ENCODE measurements at places on chromosomes 3 and 15.

DNA sequence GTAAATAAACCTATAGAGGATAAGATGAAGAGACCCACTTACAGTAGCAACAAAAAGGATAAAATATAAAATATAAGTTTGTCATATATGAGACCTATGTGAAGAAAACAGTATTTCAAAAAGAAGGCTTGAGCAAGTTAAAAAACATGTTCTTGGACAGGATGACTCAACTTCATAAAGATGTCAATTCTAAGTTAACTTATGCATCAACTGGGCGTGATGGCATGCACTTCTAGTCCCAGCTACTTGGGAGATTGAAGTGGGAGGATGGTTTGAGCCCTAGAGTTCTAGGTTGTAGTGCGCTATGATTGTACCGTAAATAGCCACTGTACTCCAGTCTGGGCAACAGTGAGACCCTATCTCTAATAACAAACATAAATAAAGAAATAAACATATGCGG lies 59.7 kb downstream of the PDCD6IP start:
- H3K4me1 ChIP-seq = peaks cover 8% of the 10 kb centered on the region
- no peak for DNase-seq
- no peaks in the 10 kb centered on the region for H3K27me3 ChIP-seq
- H3K27ac ChIP-seq = no peak overlapping the region
- H3K36me3 ChIP-seq = peaks cover 33% of the 10 kb centered on the region

GRCh38 chr3:7749931-7750695 lies 751.5 kb upstream of the LMCD1 start:
- DNase-seq = no peak
- no peak overlapping the region for H3K27ac ChIP-seq
- no peak overlapping the region for H3K4me3 ChIP-seq
- no peaks in the 10 kb centered on the region for H3K4me1 ChIP-seq

GRCh38 chr15:39327005-39327730 lies 253.7 kb upstream of the THBS1 start:
- H3K4me1 ChIP-seq = no peaks in the 10 kb centered on the region
- H3K27me3 ChIP-seq = peaks cover 5% of the 10 kb centered on the region
- no peak overlapping the region for H3K27ac ChIP-seq
- no peak overlapping the region for H3K4me3 ChIP-seq
- no peak for DNase-seq

DNA sequence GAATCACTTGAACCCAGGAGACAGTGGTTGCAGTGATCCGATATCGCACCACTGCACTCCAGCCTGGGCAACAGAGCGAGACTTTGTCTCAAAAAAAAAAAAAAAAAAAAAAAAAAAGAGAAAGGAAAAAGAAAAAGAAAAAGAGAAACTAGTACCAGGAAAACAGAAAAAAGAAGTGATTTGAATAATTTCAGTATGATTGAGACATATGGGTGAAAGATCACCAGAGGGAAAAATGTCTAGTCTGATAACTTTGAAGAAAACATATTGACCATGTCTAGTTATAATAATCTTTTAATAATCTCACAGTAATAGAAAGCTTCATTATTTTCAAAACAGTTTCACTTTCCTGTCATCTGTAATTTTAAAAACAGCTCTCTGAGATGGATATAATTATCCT lies 16.4 kb downstream of the TGFBR2 start:
- H3K4me3 ChIP-seq = peak overlapping the region; percentile 24
- DNase-seq = no peak
- peak overlapping the region; percentile 81 for H3K27ac ChIP-seq
- peaks cover 18% of the 10 kb centered on the region for H3K36me3 ChIP-seq

DNA sequence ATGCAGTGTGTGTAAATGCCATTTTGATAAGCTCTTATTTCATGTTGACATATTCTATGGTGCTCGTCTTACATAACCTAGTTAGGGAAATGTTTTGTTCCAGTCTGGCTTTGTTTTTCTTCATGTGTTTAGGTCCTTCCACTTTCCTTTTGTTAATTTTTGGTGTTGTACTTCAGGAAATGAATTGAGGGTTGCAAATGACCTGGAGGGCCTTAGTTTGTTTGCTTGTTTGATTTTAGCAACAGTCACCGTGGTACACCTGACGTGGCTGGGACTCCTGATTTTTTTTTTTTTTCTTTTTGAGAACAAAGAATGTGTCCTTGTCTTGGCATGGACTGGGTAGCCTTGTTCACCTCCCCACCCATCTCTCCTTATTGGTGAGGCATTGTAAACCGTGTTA lies 114.8 kb downstream of the IGF1R start:
- DNase-seq = no peak
- peaks cover 7% of the 10 kb centered on the region for H3K4me1 ChIP-seq
- no peak overlapping the region for H3K27ac ChIP-seq

- DNase-seq = no peak
- no peaks in the 10 kb centered on the region for H3K36me3 ChIP-seq
- no peaks in the 10 kb centered on the region for H3K4me1 ChIP-seq
Observed at GRCh38 chr3:169179722-169180121, 483.8 kb downstream of the MECOM start.

GRCh38 chr3:123732447-123732846 lies 147.6 kb upstream of the HACD2 start:
- no peaks in the 10 kb centered on the region for H3K36me3 ChIP-seq
- H3K4me3 ChIP-seq = no peak overlapping the region
- H3K4me1 ChIP-seq = no peaks in the 10 kb centered on the region
- H3K27ac ChIP-seq = no peak overlapping the region
- H3K27me3 ChIP-seq = peaks cover 21% of the 10 kb centered on the region

DNA sequence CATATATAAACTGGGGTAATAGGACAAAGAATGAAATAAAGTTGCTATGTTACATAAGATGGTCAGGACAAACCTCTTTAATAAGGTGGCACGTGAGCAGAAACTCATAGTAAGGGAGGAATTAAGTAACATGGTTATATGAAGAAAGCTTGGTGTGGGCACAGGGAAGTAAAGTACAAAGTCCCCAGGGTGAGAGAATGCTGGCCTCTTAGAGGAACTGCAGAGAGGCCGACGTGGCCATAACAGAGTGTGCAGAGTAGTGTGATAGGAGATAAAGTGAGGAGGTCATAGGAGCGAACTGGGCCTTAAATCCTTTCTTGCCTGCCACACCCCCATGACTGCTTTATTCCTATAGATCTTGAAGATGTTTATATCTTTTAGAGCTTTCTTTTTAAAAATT lies 17.4 kb upstream of the RBMS3 start:
- no peak for DNase-seq
- no peaks in the 10 kb centered on the region for H3K36me3 ChIP-seq
- no peaks in the 10 kb centered on the region for H3K27me3 ChIP-seq
- no peak overlapping the region for H3K4me3 ChIP-seq
- no peak overlapping the region for H3K27ac ChIP-seq

DNA sequence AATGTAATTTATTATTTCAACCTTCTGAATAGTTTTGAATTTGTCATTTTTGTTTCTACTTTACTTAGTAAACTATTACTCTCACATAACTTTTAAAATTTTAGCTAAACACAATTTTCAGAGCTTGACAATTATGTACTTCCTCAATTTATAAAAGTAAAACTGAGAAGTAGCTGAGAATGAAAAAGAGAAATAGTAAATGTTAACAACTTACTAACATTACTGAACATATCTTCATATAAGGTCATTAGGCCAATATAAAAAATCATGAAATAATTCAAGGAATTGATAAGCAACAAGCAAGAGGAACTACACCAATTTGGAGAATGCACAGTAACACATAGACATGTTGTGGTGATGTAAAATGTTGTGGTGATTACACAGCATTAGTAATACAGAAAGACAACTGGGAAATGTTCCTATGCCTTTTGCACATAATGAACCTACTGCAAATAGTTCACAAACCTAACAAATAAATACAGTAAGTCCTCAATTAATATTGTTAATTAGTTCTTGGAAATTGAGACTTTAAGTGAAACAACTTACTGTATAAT lies 137.9 kb downstream of the CBLB start:
- H3K4me1 ChIP-seq = peaks cover 4% of the 10 kb centered on the region
- no peaks in the 10 kb centered on the region for H3K27me3 ChIP-seq
- no peak overlapping the region for H3K4me3 ChIP-seq
- no peak overlapping the region for H3K27ac ChIP-seq
- peaks cover 24% of the 10 kb centered on the region for H3K36me3 ChIP-seq

- peak; percentile 2 for DNase-seq
- no peaks in the 10 kb centered on the region for H3K4me1 ChIP-seq
- H3K36me3 ChIP-seq = no peaks in the 10 kb centered on the region
Observed at GRCh38 chr3:18295171-18295920, 129.8 kb downstream of the SATB1 start.

- H3K36me3 ChIP-seq = peaks cover 4% of the 10 kb centered on the region
- no peak for DNase-seq
- H3K4me1 ChIP-seq = peaks cover 3% of the 10 kb centered on the region
- no peaks in the 10 kb centered on the region for H3K27me3 ChIP-seq
- H3K27ac ChIP-seq = peak overlapping the region; percentile 28
Observed at GRCh38 chr3:194460566-194460965, 26.2 kb downstream of the ATP13A3 start.

DNA sequence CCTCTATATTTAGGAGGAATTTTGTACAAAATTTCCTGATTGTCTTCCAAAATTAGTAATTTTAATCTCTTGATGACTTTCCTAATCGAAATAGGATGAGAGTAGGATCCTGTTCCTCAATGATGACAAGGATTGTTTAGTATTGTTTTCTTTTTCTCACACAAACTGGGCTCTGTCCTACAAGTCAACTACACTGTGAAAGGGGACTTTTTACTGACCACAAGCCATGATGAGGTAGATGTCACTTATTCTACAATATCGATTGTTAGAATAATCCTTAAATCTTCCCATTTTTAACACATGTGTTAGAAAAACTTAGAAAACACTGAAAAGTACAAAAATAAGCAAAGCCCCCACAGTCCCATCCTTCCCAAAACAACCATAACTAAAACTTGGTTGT lies 35.8 kb upstream of the TSC22D2 start:
- H3K4me3 ChIP-seq = no peak overlapping the region
- DNase-seq = no peak
- no peaks in the 10 kb centered on the region for H3K36me3 ChIP-seq
- H3K27me3 ChIP-seq = no peaks in the 10 kb centered on the region

DNA sequence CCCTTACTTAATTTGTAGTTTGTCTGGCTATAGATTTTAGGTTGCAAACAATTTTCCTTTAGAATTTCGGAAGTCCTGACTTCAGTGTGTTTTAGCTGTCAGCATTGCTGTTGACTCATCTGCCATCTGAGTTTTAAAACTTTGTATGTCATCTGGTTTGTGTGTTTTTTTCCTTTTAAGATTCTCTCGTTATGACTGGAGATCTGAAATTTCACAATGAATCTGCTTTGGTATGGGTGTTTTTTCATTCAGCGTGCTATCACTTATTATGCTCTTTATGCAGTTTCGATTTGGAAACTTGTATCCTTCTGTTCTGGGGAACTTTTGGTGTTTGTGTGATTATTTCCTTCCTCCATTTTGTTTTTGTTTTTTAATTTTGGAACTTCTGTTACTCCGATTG lies 53.7 kb upstream of the ZNF280D start:
- no peaks in the 10 kb centered on the region for H3K27me3 ChIP-seq
- H3K4me1 ChIP-seq = peaks cover 9% of the 10 kb centered on the region
- DNase-seq = no peak
- H3K27ac ChIP-seq = no peak overlapping the region
- H3K36me3 ChIP-seq = no peaks in the 10 kb centered on the region
- peak overlapping the region; percentile 21 for H3K4me3 ChIP-seq

GRCh38 chr15:98442901-98443300 lies 205.4 kb upstream of the IGF1R start:
- DNase-seq = no peak
- H3K4me3 ChIP-seq = no peak overlapping the region
- no peak overlapping the region for H3K27ac ChIP-seq
- no peaks in the 10 kb centered on the region for H3K36me3 ChIP-seq

DNA sequence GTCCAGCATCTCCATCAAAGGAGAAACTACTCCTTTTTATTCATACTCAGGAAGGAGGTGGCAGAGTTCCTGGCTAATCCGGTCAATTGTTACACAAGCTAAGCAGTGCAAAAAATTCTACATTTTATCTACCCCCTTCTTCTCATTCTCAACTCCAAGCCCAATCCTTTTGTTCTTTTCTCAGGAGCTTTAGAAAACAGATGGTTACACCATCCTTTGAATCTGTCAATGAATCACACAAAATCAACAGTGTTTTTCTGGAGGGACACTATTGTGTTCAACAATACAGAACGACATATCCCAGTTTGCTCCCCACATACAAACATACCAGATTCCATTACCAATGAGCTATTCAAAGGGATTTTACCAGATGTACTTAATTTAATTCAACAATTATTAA lies 362.1 kb downstream of the MAGI1 start:
- H3K36me3 ChIP-seq = no peaks in the 10 kb centered on the region
- H3K4me3 ChIP-seq = no peak overlapping the region
- no peaks in the 10 kb centered on the region for H3K4me1 ChIP-seq
- DNase-seq = no peak
- no peak overlapping the region for H3K27ac ChIP-seq

- H3K27ac ChIP-seq = no peak overlapping the region
- DNase-seq = no peak
- no peaks in the 10 kb centered on the region for H3K36me3 ChIP-seq
- peaks cover 2% of the 10 kb centered on the region for H3K27me3 ChIP-seq
Observed at GRCh38 chr3:106783231-106783630, 594.0 kb upstream of the CCDC54 start.

DNA sequence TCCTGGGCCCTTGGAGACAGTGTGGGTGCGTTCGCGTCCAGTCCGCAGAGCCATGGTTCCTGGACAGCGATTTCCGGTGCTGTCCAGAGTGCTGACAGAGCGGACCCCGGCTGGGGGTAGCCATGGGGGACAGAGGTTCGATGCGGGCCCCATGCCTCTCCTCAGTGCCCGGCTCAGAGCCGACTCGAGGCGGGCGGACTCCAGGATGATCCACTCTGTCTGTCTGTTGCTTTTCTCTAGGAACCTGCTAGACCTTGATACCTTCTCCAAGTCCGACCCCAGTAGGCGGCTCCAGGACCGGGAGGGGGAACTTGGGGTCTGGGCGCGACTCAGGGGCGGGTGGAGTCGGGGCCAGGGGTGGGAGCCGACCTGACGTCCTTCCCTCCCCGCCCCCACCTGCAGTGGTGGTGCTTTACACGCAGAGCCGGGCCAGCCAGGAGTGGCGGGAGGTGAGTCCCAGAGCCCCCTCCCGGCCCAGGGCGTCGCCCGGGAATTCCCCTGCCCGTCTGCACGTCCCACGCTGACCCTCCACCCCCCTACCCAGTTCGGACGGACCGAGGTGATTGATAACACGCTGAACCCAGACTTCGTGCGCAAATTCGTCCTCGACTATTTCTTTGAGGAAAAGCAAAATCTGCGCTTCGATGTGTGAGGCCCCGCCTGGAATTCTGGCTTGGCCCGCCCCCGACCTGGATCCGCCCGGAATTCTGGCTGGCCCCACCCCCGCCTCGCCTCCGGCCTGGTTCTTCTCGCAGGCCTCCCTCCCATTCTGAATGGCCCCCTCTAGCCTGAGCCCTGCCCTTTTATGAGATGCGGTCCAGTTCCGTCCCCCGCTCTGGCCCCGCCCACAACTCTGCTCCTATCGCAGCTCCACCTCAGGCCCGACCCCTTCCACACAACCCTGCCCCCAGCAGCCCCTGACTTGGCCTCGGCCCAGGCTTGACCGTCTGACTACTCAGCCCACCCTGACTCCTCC lies 1.0 kb downstream of the CPNE9 start:
- H3K4me3 ChIP-seq = peak overlapping the region; percentile 65
- peaks cover 34% of the 10 kb centered on the region for H3K36me3 ChIP-seq
- peaks cover 11% of the 10 kb centered on the region for H3K27me3 ChIP-seq

- no peaks in the 10 kb centered on the region for H3K27me3 ChIP-seq
- peak; percentile 53 for DNase-seq
- H3K27ac ChIP-seq = no peak overlapping the region
- peaks cover 22% of the 10 kb centered on the region for H3K4me1 ChIP-seq
- peaks cover 2% of the 10 kb centered on the region for H3K36me3 ChIP-seq
Observed at GRCh38 chr3:143120716-143121240, 1.2 kb downstream of the CHST2 start.

- no peak overlapping the region for H3K4me3 ChIP-seq
- H3K36me3 ChIP-seq = no peaks in the 10 kb centered on the region
- no peak overlapping the region for H3K27ac ChIP-seq
Observed at GRCh38 chr3:97278506-97278905, 464.1 kb downstream of the EPHA6 start.
